Cerebellar cortex (tissue), 1 donor: ENCODE measurements at places on chromosomes 5 and 9.
A peak's percentile ranks its signal among the peaks of the same experiment; 100 is the strongest.

DNA sequence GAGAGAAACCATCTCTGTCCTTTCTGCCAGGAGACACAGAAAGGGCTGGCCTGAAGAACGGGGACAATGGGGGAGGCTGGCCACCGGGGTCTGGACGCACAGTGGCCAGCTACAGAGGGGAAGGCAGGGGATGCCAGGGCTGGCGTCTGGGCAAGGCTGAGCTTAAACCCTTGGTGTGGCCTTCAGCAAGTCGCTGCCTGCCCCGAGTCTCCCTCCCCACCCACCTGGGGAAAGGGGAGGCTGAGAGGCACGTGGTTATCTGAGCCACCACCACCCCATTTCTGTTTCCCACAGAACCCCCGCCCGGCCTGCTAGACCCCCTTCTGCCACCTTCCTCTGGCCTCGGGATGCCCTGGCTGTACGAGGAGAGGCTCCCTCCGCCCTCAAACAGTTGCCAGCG lies 115.3 kb downstream of the VAV2 start:
- no peak for DNase-seq

- peak; percentile 80 for DNase-seq
These were observed 139.3 kb upstream of the IER5L start for GRCh38 chr9:129317179-129318011.

- DNase-seq = no peak
These were observed 21.9 kb downstream of the ANKH start for GRCh38 chr5:14849516-14850294.

DNA sequence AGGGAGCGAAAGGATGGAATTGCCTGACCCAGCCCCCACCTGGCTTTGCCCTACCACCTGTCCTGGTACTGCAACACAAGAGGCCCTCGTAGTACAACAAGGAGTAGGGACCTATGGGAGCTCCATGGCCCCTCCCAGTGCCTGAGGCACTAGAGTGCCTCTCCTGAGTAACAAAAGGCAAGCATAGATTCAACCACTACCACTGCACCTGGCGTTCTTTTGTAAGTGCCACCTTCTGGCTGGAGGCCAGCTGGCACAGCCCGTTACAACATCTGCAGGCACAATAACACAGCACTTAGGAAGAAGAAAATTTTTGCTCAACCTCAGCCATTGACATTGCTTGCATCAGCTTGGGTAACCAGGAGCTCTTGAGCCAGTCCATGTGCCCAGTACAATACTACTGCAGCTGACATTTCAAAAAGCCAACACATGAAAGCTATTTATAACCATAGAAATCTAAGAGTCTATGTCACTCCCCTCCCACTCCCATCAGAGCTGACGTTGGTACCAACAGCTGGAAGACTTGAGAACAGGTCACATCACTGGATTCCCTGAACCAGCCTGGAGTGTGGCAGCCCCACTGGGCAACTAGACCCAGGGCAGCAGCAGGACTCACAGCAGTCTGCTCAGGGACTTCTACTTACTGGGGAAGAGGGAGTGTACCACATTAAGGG lies 17.7 kb upstream of the FAM174A start:
- DNase-seq = no peak

GRCh38 chr9:111035543-111036428 lies 2.5 kb downstream of the LPAR1 start:
- no peak for DNase-seq

- no peak for DNase-seq
These were observed 24.0 kb downstream of the CDKN2A start for GRCh38 chr9:21969951-21970799.

DNA sequence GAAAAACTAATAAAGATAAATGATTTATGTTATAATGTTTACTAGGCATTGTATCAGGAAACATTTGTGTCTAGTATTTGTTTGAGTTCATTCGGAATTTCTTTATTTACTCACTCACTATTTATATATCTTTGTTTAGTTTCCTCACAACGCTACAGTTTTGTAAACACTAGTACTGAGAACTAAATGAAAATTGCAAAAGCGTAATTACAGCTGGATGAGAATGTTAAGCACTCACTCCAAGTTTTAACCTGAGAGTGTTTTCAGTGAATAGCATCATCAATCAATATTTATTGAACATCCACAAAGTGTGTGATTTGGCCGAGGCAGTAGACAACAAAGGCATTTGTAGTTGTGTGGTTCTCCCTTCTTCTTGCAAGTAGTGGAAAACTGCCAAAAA lies 969.6 kb upstream of the DMAC1 start:
- DNase-seq = no peak

DNA sequence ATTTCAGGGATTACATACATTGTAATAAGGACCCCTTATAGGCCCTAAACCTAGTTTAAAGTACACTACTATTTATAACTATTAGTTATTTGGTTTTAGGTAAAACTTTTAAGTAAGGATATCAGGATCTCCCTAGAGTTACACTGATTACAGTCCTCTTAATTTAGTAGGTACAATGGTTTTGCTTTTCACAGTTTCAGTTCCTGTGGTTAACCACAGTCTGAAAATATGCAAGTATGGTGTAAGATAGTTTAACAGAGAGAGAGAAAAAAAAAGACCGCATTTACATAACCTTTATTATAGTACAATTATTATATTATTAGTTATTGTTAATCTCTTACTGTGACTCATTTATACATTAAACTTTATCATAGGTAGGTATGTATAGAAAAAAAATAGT lies 725.3 kb upstream of the PTPRD start:
- no peak for DNase-seq

DNA sequence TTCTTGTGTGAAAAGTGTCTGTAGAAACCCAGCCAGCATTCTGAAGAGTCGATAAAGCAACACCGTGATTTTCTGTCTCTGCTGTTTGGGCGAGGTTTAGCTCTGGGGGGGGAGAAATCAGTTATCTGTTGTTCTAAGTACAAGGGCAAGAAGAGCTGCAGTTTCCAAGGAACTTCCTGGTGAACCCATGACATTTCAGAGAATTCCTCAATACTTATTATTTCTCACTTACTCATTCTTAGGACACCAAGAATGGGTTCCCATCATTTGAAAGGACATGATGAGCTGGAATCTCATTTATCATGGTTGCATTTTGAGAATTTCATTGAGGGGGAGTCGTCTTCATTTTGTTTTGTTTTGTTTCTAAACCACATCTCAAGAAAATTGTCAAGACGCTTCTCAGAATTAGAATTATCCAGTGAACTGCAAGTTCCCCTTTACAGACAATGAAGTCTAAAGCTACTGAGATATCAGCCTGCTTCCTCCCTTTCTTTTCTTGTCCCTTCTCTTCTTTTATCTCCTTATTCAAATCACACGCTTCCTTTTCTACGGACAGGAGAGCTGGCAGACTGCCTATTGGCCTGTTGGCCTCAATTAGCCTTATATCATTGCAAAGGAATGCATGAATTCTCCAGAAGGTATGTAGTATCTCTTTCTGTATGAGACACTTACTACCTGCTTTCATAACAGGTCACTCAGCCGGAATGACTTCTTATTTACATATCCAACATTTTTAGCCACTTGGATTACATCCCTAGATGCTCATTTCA lies 53.7 kb downstream of the ZNF462 start:
- peak; percentile 22 for DNase-seq

- no peak for DNase-seq
These were observed 87.5 kb downstream of the OLFM1 start for GRCh38 chr9:135174981-135175380.

GRCh38 chr5:77186652-77187370 lies 23.7 kb upstream of the PDE8B start:
- no peak for DNase-seq

DNA sequence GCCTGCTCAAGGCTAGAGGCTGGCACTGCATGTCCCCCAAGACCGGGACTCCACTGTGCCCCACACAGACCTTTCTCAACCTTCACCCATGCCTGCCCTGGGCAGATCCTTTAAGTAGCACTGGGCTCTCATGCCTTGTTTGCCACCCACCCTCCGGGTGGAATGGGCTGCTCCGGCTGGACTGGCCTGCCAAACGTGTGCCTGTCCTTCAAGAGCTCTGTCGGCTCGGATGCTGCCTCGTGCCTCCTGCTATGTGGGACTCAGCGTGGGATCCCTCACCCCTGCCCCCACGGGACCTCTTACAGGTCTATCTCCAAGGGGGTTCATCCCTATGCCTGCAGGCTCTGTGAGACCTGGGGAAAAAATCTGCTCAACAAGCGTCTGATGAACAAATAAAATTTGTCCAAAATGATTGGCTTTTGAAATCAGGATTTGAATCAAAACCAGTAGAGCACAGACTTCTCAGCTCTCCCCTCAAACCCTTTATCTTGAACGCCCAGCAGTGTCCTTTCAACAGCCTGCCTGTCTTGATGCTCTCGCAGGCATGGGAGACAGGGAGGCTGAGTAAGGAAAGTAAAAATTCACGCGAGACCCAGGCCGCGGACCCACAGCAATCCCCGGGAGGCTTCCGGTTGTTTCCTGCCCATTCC lies 56.3 kb downstream of the CRB2 start:
- no peak for DNase-seq

GRCh38 chr5:172282272-172283019 lies 1.1 kb downstream of the UBTD2 start:
- peak; percentile 37 for DNase-seq

GRCh38 chr9:110526426-110526825 lies 53.1 kb downstream of the SVEP1 start:
- no peak for DNase-seq

GRCh38 chr5:167812871-167813270 lies 478.6 kb upstream of the WWC1 start:
- no peak for DNase-seq

DNA sequence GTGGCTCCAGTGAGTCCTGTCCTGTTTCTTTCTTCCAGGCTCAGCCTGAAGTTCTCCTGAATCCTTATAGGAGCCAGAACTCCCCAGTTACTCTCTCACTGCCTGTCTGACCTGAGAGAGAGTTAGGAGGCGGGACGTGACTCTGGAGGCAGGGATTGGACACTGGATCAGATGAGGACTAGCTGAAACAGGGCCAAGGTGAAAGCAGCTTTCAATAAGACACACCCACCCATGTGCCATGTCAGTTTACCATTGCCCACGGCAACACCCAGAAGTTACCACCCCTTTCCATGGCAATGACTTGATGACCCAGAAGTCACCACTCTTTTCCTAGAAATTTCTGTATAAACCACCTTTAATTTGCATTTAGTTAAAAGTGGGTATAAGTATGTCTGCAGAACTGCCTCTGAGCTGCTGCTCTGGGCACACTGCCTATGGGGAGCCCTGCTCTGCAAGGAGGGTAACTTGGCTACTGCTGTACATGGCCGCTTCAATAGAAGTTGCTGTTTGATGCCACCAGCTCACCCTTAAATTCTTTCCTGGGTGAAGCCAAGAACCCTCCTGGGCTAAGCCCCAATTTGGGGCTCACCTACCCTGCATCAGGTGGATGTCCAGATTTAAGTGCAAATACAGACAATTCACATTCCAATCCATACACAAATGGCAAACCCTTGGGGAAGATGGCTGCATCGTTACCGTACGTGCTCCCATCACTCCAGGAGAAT lies 13.7 kb downstream of the FCN2 start:
- DNase-seq = no peak

DNA sequence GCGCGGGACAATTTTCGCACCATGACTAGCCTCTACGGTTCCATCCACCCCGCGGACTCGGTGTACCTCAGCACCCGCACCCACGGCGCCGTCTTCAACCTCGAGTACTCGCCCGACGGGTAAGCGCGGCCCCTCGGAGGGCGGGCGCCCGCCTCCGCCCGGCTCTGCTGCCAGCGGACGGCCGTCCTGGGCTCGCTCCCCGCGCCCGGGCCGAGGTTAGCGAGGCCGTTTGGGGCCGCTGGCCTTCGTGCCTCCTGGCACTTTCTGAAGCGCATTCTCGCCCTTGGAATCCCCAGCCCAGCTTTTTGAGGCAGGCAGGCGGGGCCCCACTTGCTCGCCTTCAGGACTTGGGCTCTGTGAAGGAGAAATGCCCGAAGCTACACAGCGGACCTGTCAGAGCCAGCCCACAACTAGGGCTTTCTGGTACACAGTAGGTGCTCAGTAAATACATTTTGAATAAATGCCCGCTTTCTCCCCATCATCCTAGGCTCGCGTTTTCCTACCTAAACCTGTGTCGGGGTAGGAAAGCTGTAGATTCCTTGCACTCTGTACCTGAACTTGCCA lies 772 bp downstream of the DCAF10 start:
- no peak for DNase-seq

GRCh38 chr5:140044041-140044440 lies 942 bp upstream of the NRG2 start:
- peak; percentile 16 for DNase-seq

GRCh38 chr5:76384705-76385104 lies 18.4 kb upstream of the IQGAP2 start:
- no peak for DNase-seq

DNA sequence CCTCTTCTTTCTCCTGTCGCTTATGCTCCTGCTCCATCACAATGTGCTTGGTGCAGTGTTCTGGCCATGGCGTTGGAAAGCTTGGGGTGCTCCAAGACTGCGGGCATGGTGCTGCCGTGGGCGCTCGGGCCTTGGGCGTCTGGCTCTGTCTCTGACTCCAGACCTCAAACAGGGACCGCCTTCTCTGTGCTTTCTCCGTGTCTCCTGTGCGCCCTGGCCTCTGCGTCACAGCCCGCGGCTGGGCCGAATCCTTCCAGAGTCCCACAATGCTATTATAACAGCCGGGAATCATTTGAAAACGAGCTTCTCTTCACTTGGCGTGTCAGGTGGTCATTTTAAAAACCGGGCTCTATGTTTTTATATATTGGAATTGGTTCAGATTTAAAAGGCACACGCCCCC lies 32.4 kb upstream of the PUM3 start:
- no peak for DNase-seq

- peak; percentile 69 for DNase-seq
These were observed 3.1 kb downstream of the IER5L start for GRCh38 chr9:129174724-129175514.

- no peak for DNase-seq
These were observed 14.7 kb upstream of the MLANA start for GRCh38 chr9:5876026-5876425.

DNA sequence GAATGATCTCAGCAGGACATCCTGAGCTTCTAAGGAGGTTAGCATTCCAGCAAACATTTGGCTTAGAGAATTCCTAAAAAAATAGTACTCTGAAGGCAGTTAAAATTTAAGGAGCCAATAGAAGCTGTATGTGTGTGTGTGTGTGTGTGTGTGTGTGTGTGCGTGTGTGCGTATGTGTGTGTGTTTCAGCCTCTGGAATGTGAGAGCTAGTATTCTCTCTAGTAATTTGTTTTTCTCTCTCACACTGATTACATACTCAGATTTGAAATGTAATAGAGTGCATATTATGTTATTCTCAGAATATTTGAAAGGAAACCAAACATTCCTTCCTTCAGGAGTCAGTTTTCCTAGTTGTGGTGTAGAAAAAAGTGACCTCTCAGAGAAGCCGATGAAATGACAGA lies 279.6 kb downstream of the TMEM38B start:
- no peak for DNase-seq

GRCh38 chr5:140000332-140000731 lies 42.8 kb downstream of the NRG2 start:
- peak; percentile 53 for DNase-seq

- DNase-seq = peak; percentile 21
These were observed 14.7 kb downstream of the SLC45A2 start for GRCh38 chr5:33969572-33970452.

DNA sequence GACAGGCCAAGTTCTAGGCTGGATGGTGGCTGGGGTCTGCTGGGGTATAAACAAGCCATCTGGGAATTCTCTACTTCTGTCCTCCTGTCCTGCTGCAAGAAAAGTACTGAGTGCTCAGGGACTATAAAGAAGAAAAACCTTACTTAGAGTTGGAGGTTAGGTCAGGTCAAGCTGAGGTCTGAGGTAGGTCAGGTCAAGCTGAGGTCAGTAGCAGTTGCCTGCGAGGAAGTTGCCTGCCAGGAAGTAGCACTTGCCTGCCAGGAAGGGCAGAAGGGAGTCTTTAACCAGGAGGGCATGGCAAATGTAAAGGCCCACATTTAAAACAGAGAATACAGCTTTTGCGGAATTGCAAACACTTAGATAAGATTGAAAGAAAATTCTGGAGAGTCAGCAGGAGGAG lies 51.3 kb upstream of the PRLR start:
- DNase-seq = no peak
